Fibroblast of lung (primary cell): ENCODE measurements at places on chromosomes 6 and 20. TPM values are rescaled to one million over a fixed set of nuclear protein-coding genes. Genes with fewer than 3 reads are reported as not detected.

Gene BHLHE23
- total RNA-seq = not detected in 2 replicates

Gene GABRR2
- 0.17 and 0.26 TPM in 2 replicates for total RNA-seq

Gene KIAA1586
- 17.3 and 18.2 TPM in 2 replicates for total RNA-seq

Gene TNNC2
- total RNA-seq = 1.3 and 1.8 TPM in 2 replicates

Gene HLA-DOA
- not detected in 2 replicates for total RNA-seq

Gene C2
- total RNA-seq = 16.8 and 27.2 TPM in 2 replicates

Gene ZNF831
- not detected in 2 replicates for total RNA-seq

Gene IPCEF1
- 0.26 and 0.33 TPM in 2 replicates for total RNA-seq

Gene TRAPPC3L
- total RNA-seq = under 0.01 TPM in 2 replicates

Gene NKX2-4
- total RNA-seq = not detected in 2 replicates

Gene GLP1R
- not detected in 2 replicates for total RNA-seq

Gene DNAAF9
- 11.8 and 19.2 TPM in 2 replicates for total RNA-seq

Gene ADGRF1
- total RNA-seq = not detected in 2 replicates

Gene RPS6KA2
- 109 and 116 TPM in 2 replicates for total RNA-seq

Gene KIAA1755
- total RNA-seq = 2.8 and 3.1 TPM in 2 replicates

Gene RSPO3
- total RNA-seq = 12.4 and 15.4 TPM in 2 replicates

Gene POPDC3
- total RNA-seq = 6.7 and 14.2 TPM in 2 replicates

Gene ADGRF5
- total RNA-seq = under 0.01 and 0.26 TPM in 2 replicates

Gene PPIL4
- 37.5 and 41.1 TPM in 2 replicates for total RNA-seq

Gene PAX1
- not detected in 2 replicates for total RNA-seq

Gene MAP7
- total RNA-seq = 0.77 and 1.5 TPM in 2 replicates

Gene SYNDIG1
- 0.17 and 0.51 TPM in 2 replicates for total RNA-seq

Gene TRIM31
- total RNA-seq = not detected in 2 replicates

Gene CAGE1
- under 0.01 and 0.17 TPM in 2 replicates for total RNA-seq

Gene CD40
- total RNA-seq = 2.3 and 3.1 TPM in 2 replicates

Gene SIRPB1
- total RNA-seq = 0.17 and 1.0 TPM in 2 replicates

Gene PCED1A
- total RNA-seq = 26.4 and 36.0 TPM in 2 replicates

Gene BANF2
- total RNA-seq = not detected in 2 replicates

Gene PEX7
- 8.7 and 18.0 TPM in 2 replicates for total RNA-seq

Gene IL17F
- total RNA-seq = not detected in 2 replicates

Gene WFDC12
- not detected in 2 replicates for total RNA-seq

Gene ERGIC3
- 355 and 455 TPM in 2 replicates for total RNA-seq

Gene MUC21
- total RNA-seq = not detected in 2 replicates

Gene COL19A1
- total RNA-seq = under 0.01 TPM in 1 of 2 replicates, not detected in the other

Gene UBE2V1
- 31.7 and 33.4 TPM in 2 replicates for total RNA-seq

Gene RALY
- total RNA-seq = 54.2 and 57.1 TPM in 2 replicates

Gene MYMX
- not detected in 2 replicates for total RNA-seq

Gene KCNK15
- 1.8 and 4.1 TPM in 2 replicates for total RNA-seq

Gene BMP7
- total RNA-seq = under 0.01 TPM in 1 of 2 replicates, not detected in the other

Gene SLC26A8
- total RNA-seq = not detected in 2 replicates

Gene REPS1
- total RNA-seq = 21.3 and 28.2 TPM in 2 replicates

Gene ZNF341
- total RNA-seq = 0.77 and 0.99 TPM in 2 replicates

Gene GMPR
- 7.2 and 13.2 TPM in 2 replicates for total RNA-seq

Gene OR2H2
- total RNA-seq = not detected in 2 replicates

Gene CDSN
- not detected in 2 replicates for total RNA-seq

Gene PNLDC1
- not detected in 2 replicates for total RNA-seq

Gene DUSP15
- total RNA-seq = not detected in 2 replicates

Gene PLA2G7
- under 0.01 TPM in 1 of 2 replicates, not detected in the other for total RNA-seq

Gene TCP11
- total RNA-seq = 0.17 and 0.51 TPM in 2 replicates

Gene NDUFAF4
- 7.4 and 8.1 TPM in 2 replicates for total RNA-seq

Gene ANKS1A
- total RNA-seq = 5.1 and 7.8 TPM in 2 replicates

Gene GJA10
- not detected in 2 replicates for total RNA-seq

Gene PRICKLE4
- 0.26 TPM in 1 of 2 replicates, not detected in the other for total RNA-seq
